Activated naive CD8-positive, alpha-beta T cell treated with anti-CD3 and anti-CD28 coated beads, Interleukin-2, amount 50 U/mL, for 16 hours (primary cell): ENCODE measurements at places on chromosomes 11 and 22.
A peak's percentile ranks its signal among the peaks of the same experiment; 100 is the strongest.

- no peak for DNase-seq
These were observed 241.2 kb downstream of the CASP12 start for GRCh38 chr11:104657083-104657482.

DNA sequence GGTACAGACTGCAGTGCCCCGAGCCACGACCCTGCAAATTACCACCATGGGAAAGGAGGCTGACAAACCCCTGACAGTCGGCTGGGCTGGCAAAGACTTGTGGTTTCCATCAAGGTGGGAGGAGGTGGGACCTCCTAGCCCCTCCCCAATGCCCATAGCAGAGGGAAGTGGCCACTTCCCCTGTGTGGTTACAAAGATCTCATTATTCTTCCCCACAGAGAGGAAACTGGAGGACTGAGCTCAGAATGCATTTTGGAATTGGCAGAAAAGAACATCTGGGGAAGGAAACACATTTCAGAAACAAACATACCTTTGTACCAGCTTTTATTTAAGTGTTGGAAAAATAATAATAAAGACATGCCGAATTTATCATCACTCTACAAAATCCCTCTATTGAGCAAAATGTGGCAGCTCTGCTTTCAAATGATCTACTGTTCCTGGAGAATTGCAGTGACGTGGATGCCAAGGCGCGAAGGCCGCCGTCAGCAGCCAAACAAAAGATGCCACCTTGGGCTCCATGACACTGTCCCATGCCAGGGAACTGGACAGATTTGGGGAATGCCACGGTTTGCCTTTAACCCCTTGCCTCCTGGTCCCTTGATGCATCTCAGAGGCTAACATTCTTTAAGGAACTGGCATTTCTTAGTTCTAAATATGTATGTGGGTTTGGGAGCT lies 169.6 kb downstream of the CRYBB2 start:
- DNase-seq: no peak

- peak; percentile 2 for DNase-seq
These were observed 585 bp downstream of the EMSY start for GRCh38 chr11:76445121-76446084.

DNA sequence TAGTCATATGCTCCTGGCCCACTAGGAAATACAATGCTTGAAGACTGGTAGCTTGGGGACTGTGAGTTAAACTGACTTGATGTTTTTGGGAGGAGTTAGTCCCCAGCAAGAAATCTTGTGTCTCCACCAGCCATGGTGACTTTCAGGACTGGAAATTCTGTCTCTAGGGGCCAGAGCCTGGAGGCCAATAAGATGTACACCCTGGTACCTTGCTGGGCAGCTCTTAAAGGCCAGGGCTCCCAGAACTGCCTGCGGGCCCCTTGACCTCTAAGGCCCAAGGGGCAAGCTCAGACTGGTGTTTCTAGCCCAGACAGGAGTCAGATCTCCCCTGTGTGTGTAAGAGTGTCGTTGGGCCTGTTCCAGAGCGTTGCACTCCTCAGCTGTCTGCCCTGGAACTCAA lies 128.7 kb upstream of the C11orf58 start:
- no peak for DNase-seq

- no peak for DNase-seq
These were observed 201.5 kb downstream of the TBC1D22A start for GRCh38 chr22:46963672-46964545.

DNA sequence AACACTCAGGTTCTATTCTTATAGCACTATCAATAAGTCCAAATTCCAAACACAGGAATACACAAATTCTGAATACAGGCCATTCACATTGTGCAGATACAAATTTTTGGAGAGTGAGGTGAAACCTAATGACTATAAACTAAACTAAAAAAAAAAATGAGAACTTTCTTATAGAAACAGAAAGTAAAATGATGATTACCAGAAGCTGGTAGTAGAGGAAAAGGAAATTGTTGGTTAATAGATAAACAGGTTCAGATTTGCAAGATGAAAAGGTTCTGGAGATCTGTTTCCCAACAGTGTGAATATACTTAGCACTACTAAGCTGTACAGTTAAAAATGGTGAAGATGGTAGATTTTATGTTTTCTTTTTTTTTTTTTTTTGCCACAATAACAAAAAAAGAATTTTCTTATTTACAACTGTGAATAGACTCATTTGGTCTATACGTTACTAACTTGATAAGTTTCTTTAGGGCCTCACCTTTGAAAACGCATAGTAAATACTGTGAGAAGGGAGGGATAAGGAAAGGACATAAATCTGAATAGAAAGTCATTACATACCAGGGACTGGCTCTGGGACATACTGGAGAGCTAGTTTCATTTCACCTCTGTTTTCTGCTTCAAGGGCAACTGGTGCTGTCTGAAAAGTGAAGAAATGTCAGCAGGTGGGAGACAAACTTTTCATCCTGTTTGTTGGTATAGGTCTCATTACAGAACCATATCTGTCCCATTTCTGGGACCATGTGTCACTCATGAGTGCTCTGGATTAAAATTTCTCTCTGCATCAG lies 14.2 kb upstream of the CCDC89 start:
- DNase-seq: no peak

DNA sequence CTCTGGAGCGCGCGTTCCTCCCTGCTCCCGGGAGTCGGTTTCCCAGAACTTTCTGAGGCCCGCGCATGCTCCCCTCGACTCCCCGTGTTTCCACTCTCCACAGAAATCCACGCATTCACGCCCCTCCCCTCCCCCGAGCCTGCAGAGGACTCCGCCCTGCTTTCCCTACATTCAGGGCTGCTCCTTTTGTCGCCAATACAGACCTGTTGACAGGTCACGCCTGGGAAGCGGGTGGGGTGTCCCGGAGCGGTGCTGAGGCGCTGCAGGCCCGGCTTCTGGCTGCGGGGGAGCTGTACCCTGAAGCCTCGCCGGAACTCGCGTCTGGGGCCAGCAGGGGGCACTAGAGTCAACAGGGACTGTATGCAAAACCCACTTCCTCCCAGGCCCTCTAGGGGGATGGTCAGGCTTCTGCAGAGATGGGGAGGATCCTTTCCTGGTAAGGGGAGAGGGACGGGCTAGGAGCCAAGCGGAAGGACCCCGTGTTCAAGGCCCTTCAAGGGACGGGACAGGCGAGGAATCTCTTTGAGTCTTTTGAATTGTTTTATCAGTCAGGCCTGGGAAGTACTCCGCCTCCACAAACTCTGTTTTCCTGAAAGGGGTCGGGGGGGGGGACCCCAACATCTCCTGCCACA lies at the start of gene PRAME:
Gene PRAME (minus strand): TSS at position 294 of the 632 bp plus-strand sequence. CDS start 2,433 bp downstream, outside the sequence.
- DNase-seq: peak; percentile 41

- no peak for DNase-seq
These were observed 267.6 kb upstream of the TENM4 start for GRCh38 chr11:79708319-79708932.

DNA sequence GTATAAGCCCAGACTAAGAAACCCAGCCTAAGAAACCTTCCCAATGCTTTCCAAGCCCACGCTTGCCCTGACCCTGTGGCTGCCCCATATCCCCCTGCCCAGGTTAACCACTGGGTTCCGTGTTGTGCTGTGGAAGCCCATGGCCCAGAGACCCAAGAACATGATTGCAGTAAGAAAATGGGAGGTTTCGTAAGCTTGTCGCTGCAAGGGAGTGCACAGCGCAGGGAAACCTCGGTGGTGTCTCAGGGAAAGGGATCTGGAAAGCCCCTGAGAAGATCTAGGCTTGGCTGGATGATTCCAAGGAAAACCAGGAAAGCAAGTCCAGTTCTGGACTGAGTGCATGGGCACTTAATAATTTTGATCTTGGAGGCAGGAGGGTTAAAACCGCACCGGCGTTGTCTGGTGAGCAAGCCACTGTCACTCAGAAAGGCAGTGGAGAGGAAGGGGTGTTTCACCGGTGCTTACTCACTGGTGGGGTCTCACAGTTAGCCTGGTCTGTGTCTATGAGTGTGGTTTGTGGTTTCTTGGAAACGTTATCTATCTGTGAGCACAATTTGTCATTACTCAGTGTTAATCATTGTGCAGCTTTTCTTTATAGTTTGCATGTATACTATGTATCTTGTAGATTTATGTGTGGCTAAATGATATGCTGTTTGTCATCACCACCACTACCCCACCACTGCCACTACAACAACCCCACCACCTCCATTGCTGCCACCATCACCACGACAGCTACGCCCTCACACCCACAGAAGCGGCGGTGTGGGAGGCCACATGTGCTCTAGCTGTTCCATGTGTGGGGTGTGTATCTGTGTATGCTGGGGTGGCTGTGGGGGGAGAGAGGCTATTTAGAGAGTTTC lies 53.3 kb upstream of the PRDM11 start:
- no peak for DNase-seq

GRCh38 chr11:102459393-102459792 lies 6.8 kb upstream of the TMEM123 start:
- no peak for DNase-seq

GRCh38 chr11:78032090-78032489 lies 9.0 kb upstream of the KCTD14 start:
- DNase-seq: no peak

DNA sequence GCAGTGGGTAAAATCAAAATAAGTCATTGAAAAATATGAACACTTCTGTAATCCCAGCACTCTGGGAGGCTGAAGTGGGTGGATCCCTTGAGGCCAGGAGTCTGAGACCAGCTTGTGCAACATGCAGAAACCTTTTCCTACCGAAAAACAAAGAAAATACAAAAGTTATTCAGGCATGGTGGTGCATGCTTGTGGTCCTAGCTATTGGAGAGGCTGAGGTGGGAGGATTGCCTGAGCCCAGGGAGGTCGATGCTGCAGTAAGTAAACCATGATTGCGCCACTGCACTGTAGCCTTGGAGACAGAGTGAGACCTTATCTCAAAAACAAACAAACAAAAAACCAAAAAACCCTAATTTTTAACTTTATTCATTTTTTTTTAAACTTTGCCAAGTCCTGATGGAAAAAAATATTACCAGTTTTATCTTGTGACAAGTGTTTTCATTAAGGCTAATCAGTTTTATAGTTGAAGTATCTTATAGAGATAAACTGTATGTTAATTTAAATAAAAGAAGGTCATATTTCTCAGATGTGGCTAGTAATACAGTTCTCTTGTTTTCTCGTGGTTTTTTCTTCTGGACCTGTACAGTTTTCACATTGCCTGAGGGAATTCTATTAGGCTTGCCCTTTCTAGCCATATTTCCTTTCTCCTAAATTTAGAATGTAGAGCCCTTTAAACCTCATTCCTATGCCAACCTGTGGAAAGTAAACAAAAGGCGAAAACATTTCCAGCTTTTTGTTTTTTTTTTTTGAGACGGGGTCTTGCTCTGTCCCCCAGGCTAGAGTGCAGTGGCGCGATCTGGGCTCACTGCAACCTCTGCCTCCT lies 9.4 kb downstream of the HIPK3 start:
- no peak for DNase-seq

DNA sequence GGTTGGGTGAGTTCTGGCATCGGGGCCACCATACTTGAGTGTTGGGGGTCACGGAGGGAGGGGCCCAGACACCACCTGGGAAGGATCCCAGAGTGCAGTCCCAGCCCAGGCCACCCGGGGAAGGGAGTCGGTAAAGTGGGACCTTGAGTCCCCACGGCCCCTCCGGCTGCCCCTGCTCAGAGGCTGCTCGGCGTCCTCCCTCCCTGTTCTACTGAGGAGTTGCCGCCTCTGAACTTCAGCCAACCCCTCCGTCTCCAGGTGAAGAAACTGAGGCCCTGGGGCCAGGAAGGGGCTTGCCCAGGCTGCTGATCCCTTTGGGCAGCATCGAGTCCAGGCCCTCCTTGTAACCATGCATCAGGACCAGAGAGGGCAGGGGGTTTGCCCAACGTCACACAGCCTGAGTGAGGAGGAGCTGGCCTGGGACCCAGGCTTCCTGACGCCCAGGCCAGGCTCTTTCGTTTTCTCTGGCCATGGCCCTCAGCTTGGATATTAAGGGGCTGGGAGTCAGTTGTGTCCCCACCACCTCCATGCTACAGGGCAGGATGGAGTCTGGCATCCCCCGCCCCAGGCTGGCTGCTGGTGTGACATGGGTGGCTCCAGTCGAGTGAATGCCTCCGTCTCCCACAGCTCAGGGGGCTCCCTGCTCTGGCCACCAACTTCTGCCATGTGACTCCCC lies 1.3 kb downstream of the PARVG start:
- no peak for DNase-seq

- DNase-seq: no peak
These were observed 43.9 kb upstream of the YPEL1 start for GRCh38 chr22:21779444-21779843.

- no peak for DNase-seq
These were observed 214.0 kb upstream of the SYN3 start for GRCh38 chr22:33272180-33272579.

- DNase-seq: no peak
These were observed 18.8 kb downstream of the APOL4 start for GRCh38 chr22:36182857-36183256.

DNA sequence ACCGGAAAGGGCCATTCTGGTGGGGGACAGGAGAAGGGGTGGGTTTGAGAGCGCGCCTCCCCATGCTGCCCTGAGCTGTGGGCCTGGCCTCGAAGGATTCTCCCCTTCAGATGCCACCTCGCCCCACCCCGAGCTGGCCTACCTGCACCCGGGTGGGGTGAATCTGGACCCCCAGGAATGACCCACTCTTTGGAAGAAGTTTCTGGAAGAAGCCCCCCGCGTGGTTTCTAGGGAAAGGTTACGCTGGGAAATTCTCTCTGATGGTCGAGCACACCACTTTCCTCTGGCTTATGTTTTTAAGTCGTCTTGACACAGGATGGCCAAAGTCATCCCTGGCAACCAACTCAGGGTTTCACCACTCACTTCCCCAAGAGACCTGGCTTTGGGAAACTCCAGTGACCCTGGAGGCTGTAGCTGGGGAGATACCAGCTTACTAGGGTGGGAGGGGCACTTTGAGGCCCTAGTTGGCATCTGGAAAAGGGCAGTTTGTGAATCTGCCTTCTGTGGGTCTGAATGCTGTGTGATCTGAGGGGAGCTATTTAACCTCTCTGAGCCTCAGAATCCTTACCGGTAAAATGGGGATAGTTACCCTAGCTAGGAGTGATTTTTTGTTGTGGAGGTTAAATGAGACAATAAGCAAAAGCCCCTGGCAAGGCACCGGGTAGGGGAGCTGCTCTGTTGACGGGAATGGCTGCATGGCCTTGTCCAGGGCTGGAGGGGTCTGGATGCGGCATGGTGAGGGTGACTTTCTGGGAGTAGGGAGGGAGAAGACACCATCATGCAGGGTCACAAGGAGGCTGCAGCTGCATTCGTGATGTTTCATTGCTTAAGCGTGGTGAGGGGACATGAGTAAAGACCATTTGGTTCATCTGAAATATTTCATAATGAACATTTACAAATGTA lies 45.3 kb upstream of the ACCSL start:
- DNase-seq: no peak

DNA sequence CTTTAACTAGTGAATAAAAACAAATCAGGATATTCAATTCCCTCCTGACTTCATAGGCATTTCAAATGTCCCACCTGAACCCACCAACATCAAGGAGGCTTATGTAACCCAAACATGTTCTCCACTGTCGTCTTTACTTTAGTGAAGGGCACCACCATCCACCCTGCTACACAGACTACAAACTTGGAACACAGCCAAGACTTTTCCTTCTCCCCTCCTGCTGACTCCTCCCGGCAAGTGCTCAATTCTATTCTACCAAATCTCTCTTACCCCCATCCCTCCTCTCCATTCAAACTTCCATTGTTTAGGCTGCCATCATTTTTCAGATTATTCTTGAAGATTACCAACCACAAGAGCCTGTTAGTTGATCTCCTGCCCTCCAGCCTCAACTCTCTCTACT lies 24.3 kb downstream of the SAAL1 start:
- DNase-seq: no peak

GRCh38 chr11:7892840-7893254 lies 38.2 kb downstream of the OR10A6 start:
- no peak for DNase-seq
